Omental fat pad (tissue), 4 donors: ENCODE measurements at places on chromosomes 2 and 18. TPM values are rescaled to one million over a fixed set of nuclear protein-coding genes. Genes with fewer than 3 reads are reported as not detected.
A peak's percentile ranks its signal among the peaks of the same experiment; 100 is the strongest.

Gene VIT
- 36.4 TPM for total RNA-seq

Gene CENPA
- not detected for total RNA-seq

Gene LYG1
- total RNA-seq, result 1.0 TPM

DNA sequence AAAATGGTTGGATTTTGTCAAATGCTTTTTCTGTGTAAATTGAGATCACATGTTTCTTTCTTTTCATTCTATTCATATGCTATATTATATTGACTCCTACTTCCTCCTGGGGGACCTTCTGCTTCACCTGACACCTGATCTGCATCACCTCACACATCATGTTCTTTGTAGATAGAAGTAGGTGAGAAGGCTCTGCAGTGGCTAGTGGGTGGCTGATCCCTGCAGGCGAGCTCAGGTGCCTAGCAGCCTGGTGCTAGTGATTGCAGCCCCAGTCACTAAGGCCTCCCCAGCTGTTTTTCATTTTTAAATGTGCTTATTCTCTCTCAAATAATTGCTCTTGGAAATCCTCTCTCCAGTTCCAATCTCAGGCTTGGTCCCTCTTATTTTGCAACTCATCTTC is 33.6 kb downstream of the MC4R start:
- no peak for DNase-seq

GRCh38 chr2:2184549-2185249 is 146.4 kb downstream of the MYT1L start:
- DNase-seq, result no peak

DNA sequence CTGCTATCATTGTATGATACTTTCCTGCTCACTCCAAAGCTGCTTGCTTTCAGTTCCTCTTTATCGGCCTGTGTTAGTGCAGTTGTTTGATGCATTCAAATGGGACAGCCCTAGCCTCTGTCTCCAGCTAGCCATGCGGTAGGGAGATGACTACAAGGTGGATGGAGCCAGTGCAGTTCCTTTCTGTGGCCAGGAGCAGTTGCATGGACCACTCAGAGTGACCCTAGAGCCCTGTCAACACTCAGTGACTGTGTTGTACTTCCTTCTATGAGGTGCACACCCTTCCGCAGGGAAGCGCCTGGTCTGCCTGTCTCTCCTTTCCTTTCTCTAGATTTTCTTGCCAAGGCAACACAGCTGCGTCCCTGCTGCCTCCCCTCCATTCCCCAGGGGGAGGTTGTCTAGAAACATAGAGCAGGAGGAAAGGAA is 33.8 kb downstream of the KCNS3 start:
- no peak for DNase-seq

DNA sequence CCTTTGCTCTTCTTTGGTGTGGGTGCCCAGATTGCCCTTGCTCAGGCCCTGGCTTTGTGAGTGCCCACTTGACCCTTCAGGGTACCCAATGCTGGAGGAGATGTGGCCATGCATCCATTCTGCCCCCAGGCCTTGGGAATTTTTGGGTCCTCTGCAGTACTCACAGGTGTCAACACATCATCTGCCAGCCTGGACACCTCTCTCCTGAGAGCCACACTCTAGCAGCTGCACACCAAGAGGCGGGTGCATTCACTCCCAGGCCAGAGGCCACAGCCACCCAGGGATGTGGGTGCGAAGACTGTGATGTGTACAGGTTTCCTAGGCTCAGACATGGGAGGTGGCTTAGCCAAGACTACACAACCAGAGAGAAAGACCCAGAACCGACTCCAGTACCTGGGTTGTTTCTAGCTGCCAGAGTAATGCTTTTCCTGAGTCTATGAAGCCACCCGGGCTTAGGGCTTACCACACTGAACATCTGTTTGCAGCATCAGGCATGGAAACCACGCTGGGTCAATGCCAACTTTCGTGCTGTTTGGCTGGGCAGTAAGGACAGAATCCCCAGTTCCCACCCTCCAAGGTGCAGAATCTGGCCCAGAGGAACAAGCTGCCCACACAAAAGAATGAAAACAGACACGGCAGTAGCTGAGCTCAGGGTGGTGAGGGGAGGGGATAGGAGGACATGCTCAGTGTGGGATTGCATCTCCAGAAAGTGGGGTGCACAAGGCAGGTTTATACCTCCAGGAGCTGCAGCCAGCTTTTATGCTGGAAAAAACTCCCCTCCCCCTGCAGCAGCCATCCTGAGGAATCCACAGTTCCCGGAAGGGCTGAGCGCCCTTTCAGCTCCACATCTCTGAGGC is 40.1 kb downstream of the KCNF1 start:
- DNase-seq, result no peak

GRCh38 chr2:112701052-112701451 is 19.8 kb upstream of the NT5DC4 start:
- DNase-seq, result no peak

GRCh38 chr2:202375033-202375608 is 1.0 kb upstream of the BMPR2 start:
- DNase-seq, result peak; percentile 35

DNA sequence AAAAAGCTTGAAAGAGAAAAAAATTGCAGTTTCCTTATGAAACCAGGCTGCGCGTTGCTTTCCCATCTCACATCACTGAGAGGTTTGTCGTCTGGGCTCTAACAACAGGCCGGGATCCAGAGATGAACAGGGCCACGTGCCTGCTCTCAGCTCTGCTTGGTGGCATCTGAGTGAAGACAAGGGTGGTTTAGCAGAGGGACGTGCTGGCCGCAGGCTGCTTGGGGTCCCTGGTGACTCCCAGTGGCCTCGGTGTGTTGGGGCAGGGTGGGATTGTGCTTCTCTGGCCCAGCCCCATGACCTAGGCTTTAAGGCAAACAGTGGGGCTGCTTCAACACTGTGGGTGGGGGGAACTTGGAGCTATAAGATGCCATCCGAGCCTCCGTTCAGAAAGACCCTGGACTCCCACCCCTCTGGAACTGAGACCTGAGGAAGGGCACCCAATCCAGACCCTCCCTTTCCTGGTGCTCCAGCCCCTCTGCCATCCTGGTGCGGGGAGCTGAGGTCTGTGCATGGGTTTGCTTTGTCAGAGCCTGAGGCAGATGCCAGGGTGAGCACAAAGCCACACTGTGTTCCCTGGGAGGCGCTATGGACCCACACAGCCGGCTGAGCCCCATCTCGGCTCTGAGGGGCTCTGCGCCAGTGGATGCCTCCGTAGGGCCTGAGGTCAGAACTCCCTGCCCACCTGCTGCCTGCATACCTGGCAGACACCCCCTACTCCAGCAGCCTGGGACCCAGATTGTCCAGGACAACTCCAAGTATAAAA is 18.4 kb upstream of the HPCAL1 start:
- peak; percentile 16 for DNase-seq

- DNase-seq, result no peak
These were observed 921.2 kb downstream of the DCC start for GRCh38 chr18:53261241-53261640.
